ENCODE measurements at places on chromosomes 6 and 20. TPM values are rescaled to one million over a fixed set of nuclear protein-coding genes. Genes with fewer than 3 reads are reported as not detected.

Gene FAM217A
- not detected for total RNA-seq

- H3K4me3 ChIP-seq: no peak overlapping the region
- no peak for DNase-seq
- no peak overlapping the region for H3K27ac ChIP-seq
- peaks cover 30% of the 10 kb centered on the region for H3K27me3 ChIP-seq
- H3K36me3 ChIP-seq: peaks cover 9% of the 10 kb centered on the region
These were observed 8.3 kb upstream of the ZNF318 start for GRCh38 chr6:43377710-43378229.

GRCh38 chr20:36472637-36473090, 68.7 kb upstream of the MYL9 start:
- DNase-seq: peak; percentile 54
- H3K4me1 ChIP-seq: peaks cover 57% of the 10 kb centered on the region
- H3K27ac ChIP-seq: peak overlapping the region; percentile 87
- peak overlapping the region; percentile 67 for H3K4me3 ChIP-seq
- H3K27me3 ChIP-seq: no peaks in the 10 kb centered on the region
- peaks cover 1% of the 10 kb centered on the region for H3K36me3 ChIP-seq

Gene MMP24
- not detected for total RNA-seq

Gene MRPS10
- total RNA-seq: 27.9 TPM

Gene CCN5
- total RNA-seq: not detected

DNA sequence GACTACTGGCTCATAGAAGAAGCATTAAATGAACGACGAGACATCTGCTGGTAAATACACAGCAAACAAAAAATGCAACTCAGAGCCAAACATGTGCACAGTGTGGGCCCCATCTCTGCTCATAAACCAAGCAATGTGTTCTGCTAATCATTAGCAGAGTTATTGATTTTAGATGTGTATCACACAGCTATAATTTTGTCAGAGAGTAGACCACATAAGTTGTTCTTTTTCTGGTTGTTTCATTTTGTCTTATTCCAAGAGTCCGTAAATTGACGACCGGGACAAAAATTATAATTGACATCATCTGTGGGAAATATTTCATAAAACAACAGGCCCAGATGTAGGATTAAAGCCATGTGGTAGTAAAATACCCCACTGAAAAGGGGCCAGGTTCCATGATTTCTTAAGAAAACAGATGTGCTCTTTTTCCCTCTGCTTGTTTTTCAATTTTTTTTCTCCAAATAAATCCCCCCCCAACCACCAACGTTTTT, 423.6 kb downstream of the HAO1 start:
- H3K27ac ChIP-seq: no peak overlapping the region
- no peaks in the 10 kb centered on the region for H3K27me3 ChIP-seq
- no peaks in the 10 kb centered on the region for H3K36me3 ChIP-seq
- no peak overlapping the region for H3K4me3 ChIP-seq
- no peaks in the 10 kb centered on the region for H3K4me1 ChIP-seq

- no peak overlapping the region for H3K4me3 ChIP-seq
- peaks cover 19% of the 10 kb centered on the region for H3K4me1 ChIP-seq
- H3K27me3 ChIP-seq: no peaks in the 10 kb centered on the region
- no peak for DNase-seq
- peaks cover 13% of the 10 kb centered on the region for H3K36me3 ChIP-seq
These were observed 5.6 kb downstream of the SPATA2 start for GRCh38 chr20:49909499-49910339.

- H3K27me3 ChIP-seq: peaks cover 37% of the 10 kb centered on the region
- no peaks in the 10 kb centered on the region for H3K36me3 ChIP-seq
- H3K4me1 ChIP-seq: peaks cover 42% of the 10 kb centered on the region
- DNase-seq: no peak
These were observed 11.2 kb downstream of the UST start for GRCh38 chr6:148757944-148758480.

DNA sequence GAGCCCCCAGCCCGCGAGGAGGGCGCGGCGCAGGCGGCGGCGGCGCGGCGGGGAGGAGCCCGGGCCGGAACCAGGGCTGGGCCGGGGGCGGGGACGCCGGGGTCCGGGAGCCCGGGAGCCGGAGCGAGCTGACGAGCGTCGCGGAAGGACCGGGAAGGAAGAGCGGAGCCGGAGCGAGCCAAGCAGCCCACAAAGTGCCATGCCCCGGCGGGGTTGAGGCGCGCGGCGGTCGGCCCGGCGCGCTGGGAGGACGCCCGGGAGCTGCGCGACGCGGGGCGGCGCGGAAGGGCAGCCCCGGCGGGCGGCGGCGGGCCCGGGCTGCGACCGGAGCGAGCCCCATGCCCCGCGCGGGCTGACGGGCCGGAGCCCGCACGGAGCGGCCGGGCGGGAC, 289 bp downstream of the FOXP4 start:
- H3K4me3 ChIP-seq: no peak overlapping the region
- no peak for DNase-seq
- H3K4me1 ChIP-seq: peaks cover 24% of the 10 kb centered on the region
- no peak overlapping the region for H3K27ac ChIP-seq

DNA sequence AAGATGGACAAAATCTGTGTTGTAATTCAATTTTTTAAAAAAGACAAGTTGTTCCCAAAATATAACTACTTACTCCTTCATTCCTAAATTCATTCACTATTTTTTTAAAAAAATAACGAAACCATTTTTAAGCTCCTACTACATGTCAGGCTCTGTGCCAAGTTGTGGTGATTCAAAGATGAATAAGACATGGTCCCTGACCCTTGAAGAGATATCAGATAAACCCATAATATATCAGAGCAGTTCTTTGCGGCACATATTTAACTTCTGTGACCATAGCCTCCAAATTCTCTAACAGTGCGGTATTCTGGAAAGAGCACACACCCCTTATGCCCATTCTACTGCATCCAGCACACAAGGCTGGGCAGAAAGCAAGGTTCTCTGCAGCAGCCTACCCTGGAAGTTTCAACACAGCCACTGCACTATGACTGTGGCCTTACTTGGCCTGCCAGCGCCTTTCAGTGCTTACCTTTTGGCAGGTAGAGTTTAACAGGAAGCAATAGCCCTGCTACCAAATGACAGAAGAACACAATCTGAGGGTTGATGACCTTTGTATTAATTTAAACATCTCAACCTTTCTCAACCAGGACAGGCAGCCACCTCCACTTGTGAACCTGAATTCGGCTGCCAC, 406.5 kb downstream of the BTBD9 start:
- no peaks in the 10 kb centered on the region for H3K36me3 ChIP-seq
- no peaks in the 10 kb centered on the region for H3K27me3 ChIP-seq

Gene GTSF1L
- total RNA-seq: not detected

DNA sequence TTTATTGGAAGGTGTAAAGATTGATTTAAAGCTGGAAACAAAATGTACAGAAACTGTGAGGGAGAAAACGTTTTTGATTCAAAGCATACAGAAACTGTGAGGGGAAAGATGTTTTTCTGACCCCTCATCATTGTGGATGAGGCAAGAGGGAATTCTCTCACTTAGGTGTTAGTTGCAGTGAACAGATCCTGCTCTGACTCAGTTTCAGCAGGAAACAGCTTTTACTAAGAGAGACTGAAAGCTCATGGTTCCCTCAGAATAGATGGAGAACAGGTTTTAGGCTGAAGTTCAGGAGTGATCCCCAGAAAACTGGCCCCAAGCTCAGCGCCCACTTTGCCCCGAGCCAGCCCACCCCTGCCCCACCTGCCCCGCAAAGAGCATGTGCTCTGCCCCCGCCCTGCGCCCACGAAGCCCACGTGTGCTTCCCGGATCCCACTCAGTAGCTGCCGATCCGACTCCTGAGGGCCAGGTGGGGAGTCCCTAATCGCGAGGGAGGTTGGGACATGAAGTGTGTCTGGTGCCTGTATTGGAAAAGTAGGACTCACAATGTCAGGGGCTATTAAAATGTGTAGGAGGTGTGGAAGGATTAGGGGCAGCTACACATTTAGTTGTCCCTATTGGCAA, 41.2 kb downstream of the DUSP22 start:
- H3K4me1 ChIP-seq: peaks cover 33% of the 10 kb centered on the region
- H3K27me3 ChIP-seq: no peaks in the 10 kb centered on the region
- DNase-seq: no peak
- no peak overlapping the region for H3K27ac ChIP-seq

DNA sequence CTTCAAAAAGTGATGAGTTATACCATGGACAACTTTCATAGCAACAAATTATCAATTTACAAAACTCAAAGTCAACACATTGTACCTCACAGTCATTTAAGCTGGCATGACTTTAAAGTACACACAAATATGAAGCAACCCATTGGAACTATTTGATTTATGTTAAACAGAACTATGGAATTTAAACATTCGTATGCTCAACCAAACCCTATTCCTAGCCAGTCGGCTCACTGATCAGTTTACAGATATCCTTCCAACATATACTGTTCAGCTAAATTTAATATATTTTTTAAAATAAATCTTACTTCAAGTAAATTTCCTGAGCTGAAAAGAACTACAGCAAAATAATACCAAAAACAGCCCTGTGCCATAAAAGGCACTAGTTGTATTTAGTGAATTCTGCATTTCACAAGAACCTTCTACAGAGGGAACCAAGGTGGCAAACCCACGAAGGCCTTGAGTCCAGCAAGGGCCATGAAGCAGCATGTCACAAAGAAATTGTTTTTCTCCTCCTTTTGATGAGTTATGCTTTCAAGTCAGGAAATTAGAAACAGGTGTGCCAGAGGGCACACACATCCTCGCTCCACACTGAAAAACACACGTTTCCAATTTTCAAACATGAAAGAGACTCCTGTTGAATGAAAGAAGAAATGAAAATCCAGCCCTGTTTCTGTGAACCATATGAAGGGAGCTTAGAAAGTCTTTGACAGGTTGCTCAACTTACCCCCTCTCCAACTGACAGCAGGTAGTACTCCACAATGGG, 122.8 kb downstream of the TASP1 start:
- H3K4me3 ChIP-seq: no peak overlapping the region
- no peak overlapping the region for H3K27ac ChIP-seq
- H3K36me3 ChIP-seq: peaks cover 22% of the 10 kb centered on the region
- H3K27me3 ChIP-seq: no peaks in the 10 kb centered on the region
- peaks cover 3% of the 10 kb centered on the region for H3K4me1 ChIP-seq
- DNase-seq: no peak

GRCh38 chr20:54576518-54576917, 101.1 kb downstream of the DOK5 start:
- H3K27ac ChIP-seq: no peak overlapping the region
- no peak for DNase-seq
- no peaks in the 10 kb centered on the region for H3K4me1 ChIP-seq
- H3K27me3 ChIP-seq: peaks cover 2% of the 10 kb centered on the region

DNA sequence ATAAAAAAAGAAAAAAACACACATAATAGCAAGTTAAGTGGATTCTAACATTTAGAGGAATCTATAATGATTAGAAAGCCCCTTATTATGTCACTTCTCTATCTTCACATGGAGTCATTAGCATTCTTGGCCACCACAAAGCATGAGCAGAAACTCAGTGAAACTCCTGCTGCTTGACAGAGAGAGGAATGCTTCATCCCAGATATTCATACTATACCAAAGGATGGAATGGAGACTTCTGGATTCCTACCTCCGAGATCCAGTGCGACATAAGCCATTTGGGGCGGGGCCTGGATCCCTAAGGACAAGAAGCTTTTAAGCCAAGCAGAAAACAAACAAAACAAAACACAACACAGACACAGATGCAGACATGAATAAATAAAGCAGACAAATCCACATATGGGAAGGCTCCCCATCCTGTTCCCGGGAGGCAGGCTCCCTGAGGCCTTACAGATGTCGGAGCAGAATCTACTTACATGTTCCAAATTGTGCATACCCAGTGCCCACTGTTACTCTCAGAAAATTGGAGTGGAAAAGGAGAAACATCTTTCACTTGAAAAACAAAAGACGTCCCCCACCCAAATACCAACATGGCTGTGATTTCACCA, 727.3 kb downstream of the MAFB start:
- no peaks in the 10 kb centered on the region for H3K27me3 ChIP-seq
- no peaks in the 10 kb centered on the region for H3K4me1 ChIP-seq
- no peak for DNase-seq
- no peak overlapping the region for H3K27ac ChIP-seq
- no peak overlapping the region for H3K4me3 ChIP-seq

GRCh38 chr6:99147206-99147605, 199.5 kb upstream of the FBXL4 start:
- no peak overlapping the region for H3K4me3 ChIP-seq
- no peaks in the 10 kb centered on the region for H3K36me3 ChIP-seq
- H3K27me3 ChIP-seq: no peaks in the 10 kb centered on the region
- no peaks in the 10 kb centered on the region for H3K4me1 ChIP-seq

Gene DLK2
- total RNA-seq: not detected

GRCh38 chr6:107075951-107076381, 39.3 kb downstream of the BEND3 start:
- H3K27ac ChIP-seq: no peak overlapping the region
- no peaks in the 10 kb centered on the region for H3K27me3 ChIP-seq
- no peak for DNase-seq
- H3K36me3 ChIP-seq: no peaks in the 10 kb centered on the region

- H3K36me3 ChIP-seq: no peaks in the 10 kb centered on the region
- peaks cover 14% of the 10 kb centered on the region for H3K27me3 ChIP-seq
- no peak for DNase-seq
- peaks cover 38% of the 10 kb centered on the region for H3K4me1 ChIP-seq
- no peak overlapping the region for H3K27ac ChIP-seq
These were observed 74.0 kb downstream of the MDGA1 start for GRCh38 chr6:37623666-37624065.

- peaks cover 3% of the 10 kb centered on the region for H3K4me1 ChIP-seq
- H3K4me3 ChIP-seq: no peak overlapping the region
These were observed 1.4 kb downstream of the PHACTR3 start for GRCh38 chr20:59605601-59606364.

DNA sequence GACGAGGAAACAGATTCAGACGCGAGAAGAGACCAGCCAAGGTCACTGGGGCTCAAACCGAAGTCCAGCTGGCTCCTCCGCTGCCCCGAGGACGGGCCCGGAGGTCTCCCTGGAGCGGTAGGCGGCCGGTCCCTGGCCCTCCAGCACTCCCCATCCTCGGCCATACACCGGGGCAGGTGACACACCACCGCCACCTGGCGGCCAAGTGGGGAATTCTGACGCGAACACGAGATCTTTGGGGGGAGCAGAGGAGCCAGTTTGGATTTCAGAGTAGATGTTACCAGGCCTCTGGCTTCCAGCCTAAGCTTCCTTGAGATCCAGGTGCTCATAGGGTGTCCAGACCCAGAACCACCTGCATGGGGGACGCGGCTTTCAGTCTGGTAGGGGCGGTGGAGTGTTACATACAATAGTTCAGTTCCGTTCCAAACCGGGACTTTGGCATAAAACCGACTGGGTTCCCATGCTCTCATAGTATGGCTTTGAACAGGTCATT, 16.1 kb downstream of the BPIFB1 start:
- no peak overlapping the region for H3K27ac ChIP-seq
- H3K4me1 ChIP-seq: peaks cover 8% of the 10 kb centered on the region
- peak; percentile 70 for DNase-seq
- peaks cover 10% of the 10 kb centered on the region for H3K27me3 ChIP-seq
- no peaks in the 10 kb centered on the region for H3K36me3 ChIP-seq

DNA sequence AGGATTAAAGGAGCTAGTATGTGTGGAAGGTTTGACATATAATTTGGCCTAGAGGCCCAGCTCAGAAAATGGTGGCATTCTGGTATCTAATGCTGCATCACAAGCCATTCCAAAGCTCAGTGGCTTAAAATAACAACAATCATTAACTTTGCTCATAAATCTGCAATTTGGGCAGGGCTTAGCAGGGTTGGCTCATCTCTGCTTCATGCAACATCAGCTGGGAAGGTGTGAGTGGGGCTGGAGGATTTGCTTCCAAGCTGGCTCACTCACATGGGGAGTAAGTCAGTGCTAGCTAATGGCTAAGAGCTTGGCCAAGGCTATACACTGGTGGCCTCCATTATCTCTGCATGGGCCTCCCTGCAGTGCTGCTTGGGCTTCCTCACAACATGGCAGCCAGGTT, 48.0 kb upstream of the STK35 start:
- no peak for DNase-seq
- H3K36me3 ChIP-seq: no peaks in the 10 kb centered on the region
- peaks cover 21% of the 10 kb centered on the region for H3K27me3 ChIP-seq
- no peak overlapping the region for H3K4me3 ChIP-seq

All from activated CD4-positive, alpha-beta T cell treated with anti-CD3 and anti-CD28 coated beads, Interleukin-2, amount 10 ng/mL, durations not matched to agents 7 days and 5 days (primary cell).